ENCODE measurements at places on chromosomes 12 and 14. TPM values are rescaled to one million over a fixed set of nuclear protein-coding genes. Genes with fewer than 3 reads are reported as not detected.

Gene P2RX2
- total RNA-seq, result 0.30 TPM

Gene KRT73
- 0.10 TPM for total RNA-seq

Gene SLC25A47
- not detected for total RNA-seq

Gene PLEKHD1
- 3.0 TPM for total RNA-seq

Gene FITM1
- not detected for total RNA-seq

Gene BHLHE41
- total RNA-seq, result 15.3 TPM

Gene BDKRB2
- 2.8 TPM for total RNA-seq

Gene GNB3
- 5.1 TPM for total RNA-seq

Gene SLC17A8
- 13.2 TPM for total RNA-seq
